ENCODE measurements at places on chromosomes 5 and 9. TPM values are rescaled to one million over a fixed set of nuclear protein-coding genes. Genes with fewer than 3 reads are reported as not detected.

DNA sequence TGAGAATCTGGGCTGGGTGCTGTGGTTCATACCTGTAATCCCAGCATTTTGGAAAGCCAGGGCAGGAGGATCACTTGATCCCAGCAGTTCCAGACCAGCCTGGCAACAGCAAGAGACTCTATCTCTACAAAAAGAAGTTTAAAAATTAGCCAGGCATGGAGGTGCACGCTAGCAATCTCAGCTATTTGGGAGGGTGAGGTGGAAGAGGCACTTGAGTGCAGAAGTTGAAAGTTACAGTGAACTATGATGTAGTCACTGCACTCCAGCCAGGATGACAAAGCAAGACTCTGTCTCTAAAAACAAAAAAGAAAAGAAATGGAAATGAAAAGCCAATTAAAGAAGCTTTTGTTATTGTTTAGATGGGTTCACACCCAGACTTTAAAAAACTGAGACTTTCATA lies 131.6 kb upstream of the RASA1 start:
- no peak for DNase-seq

DNA sequence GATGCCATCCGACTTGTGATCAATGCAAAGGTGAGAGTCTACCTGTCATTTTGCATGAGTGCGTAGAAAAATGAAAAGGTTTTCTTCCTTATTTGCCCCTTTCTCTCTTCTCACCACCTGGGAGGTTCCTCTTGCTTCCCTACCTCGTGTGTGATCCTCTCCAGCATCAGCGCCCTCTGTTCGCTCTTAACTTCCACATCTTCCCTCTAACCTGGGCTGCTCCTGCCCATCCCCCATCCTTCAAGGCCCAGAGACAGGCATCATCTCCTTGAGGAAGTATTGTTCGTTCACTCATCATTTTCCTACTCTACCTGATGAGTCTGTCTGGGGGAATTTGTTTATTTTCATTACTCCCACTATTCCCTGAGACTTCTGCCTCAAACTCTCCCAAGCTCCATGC lies 55.8 kb downstream of the RFK start:
- DNase-seq = no peak

DNA sequence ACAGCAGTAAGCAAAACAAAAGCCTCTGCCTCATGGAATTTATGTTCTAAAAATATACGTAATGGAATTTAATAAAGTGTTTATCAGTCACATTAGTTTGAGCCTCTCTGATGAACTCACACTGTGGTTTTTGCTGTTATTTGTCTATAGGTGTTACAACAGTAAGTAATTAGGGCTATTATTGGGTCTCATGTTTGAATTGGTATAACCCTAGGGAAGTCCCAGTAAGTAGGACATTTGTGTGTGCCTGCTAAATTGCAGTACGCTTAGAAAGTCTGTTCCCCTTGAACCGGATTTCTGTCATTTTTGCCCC lies 197.6 kb downstream of the NR3C1 start:
- DNase-seq = no peak

- DNase-seq = no peak
These were observed 51.5 kb upstream of the ZNF354A start for GRCh38 chr5:178781936-178782335.

DNA sequence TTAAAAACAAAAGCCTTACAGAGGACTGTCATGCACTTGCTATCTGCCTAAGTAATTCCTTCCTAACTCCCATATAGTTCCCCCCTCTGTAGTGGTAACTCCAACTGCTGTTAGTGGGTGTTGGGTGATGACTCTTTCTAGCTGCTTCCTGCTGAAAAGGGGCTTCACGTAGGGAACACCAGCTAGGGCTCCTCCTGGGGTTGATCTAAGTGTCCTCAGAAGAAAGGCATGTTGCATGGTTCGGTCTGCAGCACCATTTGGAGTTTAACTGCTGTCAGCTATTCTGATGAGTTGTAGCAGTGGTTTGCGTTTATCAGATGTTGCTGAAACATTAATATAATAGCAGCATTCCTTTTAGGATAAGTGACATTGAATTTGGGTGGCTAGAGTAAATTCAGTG lies 281.9 kb upstream of the TUSC1 start:
- DNase-seq = no peak

DNA sequence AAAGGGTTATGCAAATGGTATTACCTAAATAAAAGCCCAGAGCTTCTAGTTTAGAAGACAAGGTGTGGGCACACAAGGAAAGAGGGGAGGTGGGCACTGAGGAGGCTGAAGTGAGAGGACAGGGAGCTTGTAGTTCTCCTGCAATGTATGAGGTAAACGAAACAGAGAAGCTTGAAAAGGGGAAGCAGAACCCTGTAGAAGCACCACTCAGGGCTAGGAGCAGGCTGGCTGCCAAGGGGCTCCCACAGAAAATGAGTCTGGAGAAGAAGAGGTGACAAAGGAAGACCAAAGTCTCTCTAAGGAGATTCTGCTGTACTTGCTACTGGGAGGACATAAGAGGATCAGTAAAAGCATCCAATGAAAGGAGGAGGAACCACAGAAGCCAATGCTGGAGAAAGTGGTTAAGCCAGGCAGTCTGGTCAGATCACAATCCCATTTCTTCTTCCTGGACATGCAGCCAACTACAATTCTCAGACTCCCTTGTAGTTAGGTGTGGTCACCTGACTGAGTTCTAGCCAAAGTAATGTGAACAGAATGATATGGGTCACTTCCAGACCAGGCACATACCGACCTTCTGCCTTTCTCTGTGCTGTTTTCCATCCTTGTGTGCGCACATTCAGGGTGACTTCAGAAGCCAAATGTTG lies 174.5 kb upstream of the MAP3K1 start:
- DNase-seq = no peak

DNA sequence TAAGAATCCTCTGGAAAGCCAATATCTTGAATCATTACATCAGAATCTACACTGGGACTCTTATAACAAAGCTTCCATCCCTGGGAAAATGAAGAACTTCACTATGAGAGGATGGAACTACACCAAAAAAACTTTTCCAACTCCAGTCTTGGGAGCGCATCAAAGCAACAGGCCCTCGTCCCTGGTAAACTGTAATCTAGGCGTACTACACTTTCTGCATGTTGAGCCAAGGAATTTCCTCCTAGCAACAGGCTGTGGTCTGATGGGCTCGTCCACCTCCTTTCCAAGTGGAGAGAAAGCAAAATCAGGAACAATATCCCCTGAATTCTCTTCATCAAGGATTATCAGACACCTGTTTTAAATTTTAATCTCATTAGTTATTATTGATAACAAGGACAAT lies 94.1 kb downstream of the NFIB start:
- DNase-seq = peak; percentile 25

GRCh38 chr9:2964470-2964869 lies 120.6 kb upstream of the PUM3 start:
- DNase-seq = no peak

- DNase-seq = no peak
These were observed 70.5 kb upstream of the OR2K2 start for GRCh38 chr9:111400564-111400898.

- no peak for DNase-seq
These were observed 19.2 kb upstream of the CD180 start for GRCh38 chr5:67215519-67216471.

GRCh38 chr5:89282554-89283510 lies 399.8 kb upstream of the MEF2C start:
- no peak for DNase-seq

DNA sequence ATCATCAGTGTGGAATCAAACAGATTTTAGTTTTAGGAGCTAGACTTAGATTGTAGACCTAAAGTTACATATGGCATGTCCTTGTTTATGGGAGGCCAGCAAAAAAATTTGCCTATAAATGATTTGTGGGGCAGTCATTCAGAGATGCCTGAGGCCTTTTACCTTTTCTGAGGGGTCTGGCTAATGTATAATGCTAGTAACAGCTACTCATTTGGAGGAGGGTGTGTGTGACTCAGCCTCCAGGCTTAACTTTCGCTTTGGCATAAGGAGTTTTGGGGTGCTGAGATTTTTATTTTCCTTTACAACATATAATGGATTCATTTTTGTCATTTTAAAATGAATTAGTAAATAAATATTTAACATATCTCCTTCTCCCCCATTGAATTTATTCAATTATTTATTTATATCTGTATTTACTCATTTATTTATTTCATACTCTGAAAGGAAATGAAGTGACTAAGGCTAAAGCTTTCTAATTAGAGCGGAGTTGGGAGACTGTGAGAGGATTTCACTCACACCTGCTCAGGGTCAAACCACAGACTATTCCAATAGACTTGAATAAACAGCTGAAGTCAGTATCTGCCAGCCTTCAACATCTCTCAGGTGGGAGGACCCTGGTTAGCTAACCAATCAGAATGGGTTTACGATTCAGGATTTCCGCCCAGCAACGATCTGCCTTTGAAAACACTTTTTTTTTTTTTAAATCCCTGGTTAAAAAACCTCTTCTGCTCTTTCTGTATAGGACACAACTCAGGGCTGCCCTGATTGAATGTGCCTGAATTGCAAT lies 487.5 kb upstream of the SGCD start:
- DNase-seq = no peak

The TAF11L5 gene
- not detected for polyA plus RNA-seq

The LVRN gene
- not detected for polyA plus RNA-seq

The THOC3 gene
- polyA plus RNA-seq = 96.7 TPM

The C9orf153 gene
- not detected for polyA plus RNA-seq

The ZNF474 gene
- not detected for polyA plus RNA-seq

The HRH2 gene
- 2.1 TPM for polyA plus RNA-seq

The PCDHGB7 gene
- 6.1 TPM for polyA plus RNA-seq

Measured in brain (organoid and tissue), 16 donors.